T-cell (primary cell): ENCODE measurements at places on chromosomes 3 and 15.

DNA sequence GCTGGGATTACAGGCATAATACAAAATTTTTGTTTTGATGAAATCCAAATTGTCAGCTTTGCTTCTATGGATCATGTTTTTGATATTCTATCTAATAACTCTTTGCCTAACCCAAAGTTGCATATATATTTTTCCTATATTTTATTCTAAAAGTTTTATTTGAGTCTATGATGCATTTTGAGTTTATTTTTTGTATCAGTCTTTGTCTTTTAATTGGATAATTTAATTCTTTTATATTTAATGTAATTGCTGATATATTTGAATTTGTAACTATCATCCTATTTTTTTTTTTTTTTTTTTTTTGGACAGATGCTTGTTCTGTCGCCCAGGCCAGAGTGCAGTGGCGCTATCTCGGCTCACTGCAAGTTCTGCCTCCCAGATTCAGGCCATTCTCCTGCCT, 19.7 kb upstream of the DENND4A start:
- H3K4me1 ChIP-seq, result peaks cover 22% of the 10 kb centered on the region
- no peak for DNase-seq
- no peaks in the 10 kb centered on the region for H3K27me3 ChIP-seq
- no peaks in the 10 kb centered on the region for H3K36me3 ChIP-seq
- no peak overlapping the region for H3K4me3 ChIP-seq

GRCh38 chr3:5731100-5731499, 543.6 kb downstream of the EDEM1 start:
- no peaks in the 10 kb centered on the region for H3K36me3 ChIP-seq
- DNase-seq, result no peak
- H3K27me3 ChIP-seq, result no peaks in the 10 kb centered on the region
- H3K4me1 ChIP-seq, result no peaks in the 10 kb centered on the region

- DNase-seq, result no peak
- no peaks in the 10 kb centered on the region for H3K27me3 ChIP-seq
- no peaks in the 10 kb centered on the region for H3K4me1 ChIP-seq
- H3K4me3 ChIP-seq, result no peak overlapping the region
Measured at GRCh38 chr3:195739561-195740111, 18.9 kb downstream of the MUC20 start.

DNA sequence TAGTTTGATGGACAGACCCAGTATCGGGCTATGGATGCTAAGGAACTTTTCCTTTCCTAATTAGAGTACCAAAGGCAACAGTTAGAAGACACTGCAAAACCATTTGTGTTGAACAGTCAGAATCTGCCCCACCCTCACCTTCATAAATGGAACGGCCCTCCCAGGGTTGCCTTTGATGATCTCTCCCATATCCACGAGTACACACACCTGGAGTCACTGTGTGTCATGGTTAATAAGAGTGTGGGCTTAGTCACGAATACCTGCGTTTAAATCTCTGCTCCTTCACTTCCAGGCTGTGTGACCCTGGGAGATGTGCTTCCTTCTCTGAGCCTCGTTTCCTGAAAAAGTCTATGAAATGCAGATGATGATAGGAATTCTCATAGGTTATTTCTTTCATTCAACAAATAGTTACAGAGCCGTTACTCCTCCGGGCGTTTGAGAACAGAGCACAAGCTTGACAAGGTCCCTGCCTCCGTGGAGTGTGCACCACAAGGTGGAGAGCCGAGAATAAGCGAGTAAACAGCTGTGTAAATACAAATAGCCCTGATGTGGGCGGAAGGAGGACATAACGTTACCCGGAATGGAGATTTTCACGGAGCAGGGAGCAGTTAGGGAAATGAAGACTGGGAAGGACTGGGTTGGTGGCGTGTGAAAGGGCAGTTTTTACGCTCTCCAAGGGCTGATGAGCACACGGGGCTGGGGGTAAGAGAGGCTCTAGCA, 6.7 kb downstream of the SLC51A start:
- no peaks in the 10 kb centered on the region for H3K27me3 ChIP-seq
- H3K36me3 ChIP-seq, result no peaks in the 10 kb centered on the region
- DNase-seq, result no peak

DNA sequence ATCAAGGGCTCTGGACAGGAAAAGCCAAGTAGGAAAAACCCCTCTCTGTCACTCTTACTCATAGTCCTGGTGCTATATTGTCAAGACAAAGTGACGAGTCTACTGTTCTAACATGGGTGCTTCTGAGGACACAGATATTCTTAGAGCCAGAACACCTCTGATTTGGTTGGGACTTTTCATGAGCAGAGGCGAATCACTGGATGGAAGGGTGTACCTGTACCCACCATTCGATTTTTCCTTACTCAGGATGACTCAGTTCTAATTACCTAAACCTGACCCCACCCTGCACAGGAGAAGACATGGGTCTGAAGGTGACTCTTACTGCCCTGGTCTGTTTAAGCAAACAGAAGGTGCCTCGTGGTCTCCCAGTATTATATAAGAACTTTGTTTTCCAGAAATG, 58.5 kb downstream of the ABCC5 start:
- H3K4me3 ChIP-seq, result no peak overlapping the region
- no peaks in the 10 kb centered on the region for H3K4me1 ChIP-seq
- H3K27ac ChIP-seq, result no peak overlapping the region
- no peaks in the 10 kb centered on the region for H3K36me3 ChIP-seq

DNA sequence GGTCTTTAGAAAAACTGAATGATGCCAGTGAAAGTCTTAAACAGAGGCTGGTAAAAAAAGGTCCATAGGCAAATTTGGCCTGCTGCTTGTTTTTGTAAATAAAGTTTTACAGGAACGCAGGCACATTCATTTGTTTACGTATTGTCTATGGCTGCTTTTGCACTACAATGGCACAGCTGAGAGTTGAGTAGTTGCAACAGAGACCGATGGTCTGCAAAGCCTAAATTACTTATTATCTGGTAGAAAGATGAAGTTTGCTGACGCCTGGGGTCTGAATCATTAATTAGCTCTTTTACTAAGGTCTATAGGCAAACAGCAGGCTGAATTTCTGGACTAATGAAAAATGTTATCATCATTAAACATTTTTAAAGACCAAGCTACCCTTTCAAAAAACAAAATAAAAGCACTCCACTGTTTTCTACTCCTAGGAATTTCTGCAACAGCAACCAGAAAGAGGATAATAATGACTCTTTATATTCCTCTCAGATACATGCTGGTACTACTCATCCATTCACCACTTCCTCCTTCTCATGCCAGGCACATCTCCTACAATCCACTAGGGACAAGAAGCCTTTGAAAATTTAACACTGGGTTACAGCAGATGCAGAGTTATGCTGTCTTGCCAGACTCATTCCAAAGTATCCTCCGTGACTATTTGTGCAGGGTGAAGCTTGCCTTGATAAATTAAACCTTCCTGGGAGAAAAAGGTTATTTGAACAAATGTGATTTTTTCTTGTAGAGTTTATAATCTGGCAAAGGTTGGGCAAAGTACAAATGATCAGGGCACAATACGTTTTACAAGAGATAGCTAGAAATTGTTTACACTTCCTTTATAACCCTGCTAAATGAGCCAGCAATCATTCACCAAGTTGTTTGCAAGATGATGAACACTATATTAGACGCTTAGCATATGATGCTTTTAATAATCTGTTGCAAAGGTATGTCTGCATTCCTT, 6.0 kb downstream of the GATM start:
- H3K4me3 ChIP-seq, result no peak overlapping the region
- DNase-seq, result no peak
- H3K4me1 ChIP-seq, result no peaks in the 10 kb centered on the region
- no peak overlapping the region for H3K27ac ChIP-seq

- H3K4me3 ChIP-seq, result no peak overlapping the region
- peak overlapping the region; percentile 50 for H3K27ac ChIP-seq
- H3K4me1 ChIP-seq, result peaks cover 15% of the 10 kb centered on the region
- H3K27me3 ChIP-seq, result no peaks in the 10 kb centered on the region
- no peaks in the 10 kb centered on the region for H3K36me3 ChIP-seq
Measured at GRCh38 chr15:60795889-60796288, 316.9 kb upstream of the ICE2 start.

DNA sequence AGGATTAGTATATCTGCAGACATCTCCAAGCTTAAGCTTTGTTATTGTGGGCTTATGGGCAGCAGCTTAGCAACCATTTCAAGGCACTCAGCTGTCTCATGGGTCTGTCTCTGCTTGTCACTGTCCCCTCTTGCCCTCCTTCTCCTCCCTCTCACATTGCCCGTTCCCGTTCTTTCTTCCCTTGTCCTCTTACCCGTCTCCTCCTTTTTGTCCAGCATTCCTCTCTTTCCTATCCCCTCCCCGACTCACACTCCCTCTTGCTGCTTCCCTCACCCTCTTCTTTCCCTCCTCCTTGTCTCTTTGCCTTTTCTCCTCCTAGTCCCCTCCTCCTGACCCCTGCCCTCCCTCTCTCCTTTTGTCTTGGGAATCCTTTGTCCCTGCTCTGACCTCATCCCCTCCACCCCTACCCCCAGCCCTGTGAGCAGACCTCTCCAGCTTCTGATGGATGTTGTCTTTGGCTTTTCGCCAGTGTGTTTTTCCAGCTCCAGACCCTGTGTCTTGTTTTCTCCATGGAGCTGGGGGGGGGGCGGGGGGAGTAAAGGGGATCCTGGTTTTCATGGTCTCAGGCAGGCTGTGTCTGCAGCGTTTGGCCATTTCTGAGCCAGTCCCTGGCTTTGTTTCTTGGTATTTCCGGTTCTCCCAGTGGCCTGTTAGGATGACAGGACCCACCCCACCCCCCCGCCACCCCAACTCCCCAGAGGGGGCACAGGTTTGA, 47.9 kb upstream of the TRAK1 start:
- H3K27ac ChIP-seq, result no peak overlapping the region
- no peaks in the 10 kb centered on the region for H3K36me3 ChIP-seq
- DNase-seq, result no peak
- H3K27me3 ChIP-seq, result no peaks in the 10 kb centered on the region

GRCh38 chr15:90425726-90426346, 37.8 kb downstream of the IQGAP1 start:
- DNase-seq, result no peak
- H3K27me3 ChIP-seq, result no peaks in the 10 kb centered on the region
- peaks cover 23% of the 10 kb centered on the region for H3K36me3 ChIP-seq
- H3K4me1 ChIP-seq, result peaks cover 5% of the 10 kb centered on the region
- no peak overlapping the region for H3K27ac ChIP-seq

- no peak for DNase-seq
- H3K36me3 ChIP-seq, result no peaks in the 10 kb centered on the region
- H3K27me3 ChIP-seq, result no peaks in the 10 kb centered on the region
- H3K4me3 ChIP-seq, result no peak overlapping the region
- H3K27ac ChIP-seq, result no peak overlapping the region
Measured at GRCh38 chr15:94856267-94856854, 625.0 kb downstream of the MCTP2 start.

DNA sequence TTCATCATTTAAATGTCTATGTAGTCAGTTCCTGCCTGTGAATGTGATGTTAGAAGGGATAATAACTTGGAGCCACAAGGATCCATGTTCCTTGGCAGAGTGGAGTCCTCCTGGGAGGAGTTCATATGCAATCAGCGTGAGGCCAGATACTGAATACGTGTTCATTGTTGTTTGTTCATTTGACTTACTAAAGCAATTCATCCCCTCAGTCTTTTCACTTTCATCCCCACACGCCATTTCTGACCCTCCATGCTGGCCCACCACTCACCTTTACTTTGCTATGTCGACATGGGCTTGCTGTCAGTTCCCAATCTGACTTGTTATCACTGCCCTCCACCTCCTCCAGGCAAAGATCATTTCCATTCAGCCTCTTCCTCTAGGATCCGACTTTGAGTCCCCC, 91.8 kb downstream of the SSR3 start:
- H3K27ac ChIP-seq, result no peak overlapping the region
- H3K4me1 ChIP-seq, result no peaks in the 10 kb centered on the region
- no peaks in the 10 kb centered on the region for H3K36me3 ChIP-seq
- DNase-seq, result no peak
- no peak overlapping the region for H3K4me3 ChIP-seq

- no peak overlapping the region for H3K4me3 ChIP-seq
- no peaks in the 10 kb centered on the region for H3K4me1 ChIP-seq
- H3K36me3 ChIP-seq, result no peaks in the 10 kb centered on the region
- no peak for DNase-seq
Measured at GRCh38 chr15:69107025-69107620, 53.3 kb upstream of the GLCE start.

GRCh38 chr15:76172782-76173181, 113.0 kb downstream of the TMEM266 start:
- no peaks in the 10 kb centered on the region for H3K36me3 ChIP-seq
- no peaks in the 10 kb centered on the region for H3K27me3 ChIP-seq
- H3K4me3 ChIP-seq, result no peak overlapping the region
- DNase-seq, result no peak
- no peaks in the 10 kb centered on the region for H3K4me1 ChIP-seq

DNA sequence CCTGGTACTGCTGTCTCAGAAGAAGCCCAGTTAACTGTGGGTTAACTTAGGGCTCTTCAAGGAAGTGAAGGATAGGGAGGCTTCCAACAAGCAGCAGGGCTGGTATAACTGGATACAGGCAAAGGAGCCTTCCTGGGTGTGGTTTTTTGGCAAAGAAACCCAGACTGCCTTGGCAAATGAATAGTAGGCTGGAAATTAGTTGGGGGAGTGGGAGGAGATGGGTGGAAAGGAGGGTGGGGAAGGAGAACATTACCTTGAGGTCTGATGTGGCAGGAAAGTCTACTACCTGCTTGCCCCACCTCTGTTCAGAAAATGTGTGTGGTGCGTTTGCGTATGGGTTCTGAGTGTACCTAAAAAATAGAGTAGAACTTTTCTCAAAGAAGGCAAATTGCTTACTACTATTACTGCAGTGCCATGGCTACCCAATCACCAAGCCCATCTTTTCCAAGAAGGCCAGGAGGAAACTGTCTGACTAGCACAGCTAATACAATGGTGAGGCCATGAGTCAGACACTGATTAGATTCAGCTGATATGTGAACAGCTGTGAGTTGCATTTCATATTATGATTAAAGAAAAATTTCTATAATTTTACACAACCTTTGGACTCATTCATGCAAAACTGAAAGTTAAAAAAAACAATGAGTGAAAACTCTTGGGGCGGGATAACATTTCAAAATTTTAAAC, 55.2 kb downstream of the SPTSSB start:
- H3K27ac ChIP-seq, result no peak overlapping the region
- H3K4me3 ChIP-seq, result no peak overlapping the region
- H3K4me1 ChIP-seq, result peaks cover 20% of the 10 kb centered on the region
- H3K36me3 ChIP-seq, result no peaks in the 10 kb centered on the region
- no peak for DNase-seq
- peaks cover 3% of the 10 kb centered on the region for H3K27me3 ChIP-seq

DNA sequence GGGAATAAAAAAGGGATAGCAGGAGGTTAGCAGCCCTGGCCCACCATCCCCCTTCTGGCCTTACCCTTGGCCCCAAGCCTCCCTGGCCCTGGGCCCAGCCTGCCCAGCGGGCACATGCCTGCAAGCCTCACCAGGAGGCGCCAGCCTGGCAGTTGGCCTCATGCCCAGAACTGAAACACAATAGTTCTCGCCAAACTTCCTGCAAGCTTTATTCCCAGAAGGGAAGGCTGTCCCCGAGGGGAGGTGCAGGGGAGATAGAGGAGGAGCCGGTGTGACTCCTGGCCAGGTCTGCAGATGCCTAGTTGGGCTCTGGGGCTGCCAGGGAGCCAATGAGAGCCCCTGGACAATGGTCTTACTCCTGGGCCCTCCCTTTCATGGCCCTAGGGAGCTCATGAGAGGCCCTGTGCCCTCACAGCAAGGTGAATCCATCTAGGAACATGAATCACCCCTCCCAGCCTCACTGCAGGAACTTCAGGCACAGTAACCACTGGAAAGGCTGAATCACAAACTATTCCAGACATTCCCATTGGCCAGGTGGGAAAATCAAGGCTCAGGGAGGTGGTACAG, 4.0 kb downstream of the CCDC33 start:
- no peak for DNase-seq
- no peaks in the 10 kb centered on the region for H3K27me3 ChIP-seq
- peaks cover 9% of the 10 kb centered on the region for H3K4me1 ChIP-seq
- H3K36me3 ChIP-seq, result no peaks in the 10 kb centered on the region
